ENCODE measurements at places on chromosomes 11 and 22.

GRCh38 chr22:20979940-20980453, 2.1 kb upstream of the LZTR1 start:
- DNase-seq: no peak

GRCh38 chr11:109526931-109527330, 104.9 kb downstream of the C11orf87 start:
- DNase-seq: no peak

GRCh38 chr11:95668131-95668530, 121.5 kb downstream of the FAM76B start:
- DNase-seq: no peak

- no peak for DNase-seq
These were observed 50.9 kb downstream of the CCDC34 start for GRCh38 chr11:27312110-27312509.

DNA sequence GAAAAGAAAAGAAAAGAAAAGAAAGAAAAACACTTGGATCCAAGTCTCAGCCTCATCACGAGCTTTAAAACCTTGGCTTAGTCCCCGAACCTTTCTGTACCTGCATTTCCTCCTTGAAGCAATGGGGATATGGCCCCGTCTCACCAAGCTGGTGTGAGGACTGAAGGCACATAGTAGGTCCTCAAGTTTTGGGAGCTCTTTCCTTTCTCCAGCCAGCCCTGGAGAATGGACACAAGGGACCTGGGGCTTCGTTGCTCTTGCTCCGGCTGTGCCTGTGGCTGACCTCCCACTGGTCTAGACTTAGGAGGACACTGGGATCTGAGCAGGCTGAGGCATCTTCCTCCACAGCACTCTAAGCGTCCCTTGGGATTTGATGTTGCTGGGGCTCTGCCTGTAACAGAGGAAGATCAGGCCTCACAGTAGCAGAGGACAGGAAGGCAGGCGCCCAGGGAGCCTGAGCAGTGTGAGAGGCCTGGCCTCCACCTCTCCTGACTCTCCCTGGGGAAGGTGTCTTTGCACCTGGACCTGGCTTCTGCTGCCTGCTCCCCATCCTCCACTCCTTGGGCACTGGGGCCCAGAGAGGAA, 32.8 kb downstream of the KCNC1 start:
- no peak for DNase-seq

DNA sequence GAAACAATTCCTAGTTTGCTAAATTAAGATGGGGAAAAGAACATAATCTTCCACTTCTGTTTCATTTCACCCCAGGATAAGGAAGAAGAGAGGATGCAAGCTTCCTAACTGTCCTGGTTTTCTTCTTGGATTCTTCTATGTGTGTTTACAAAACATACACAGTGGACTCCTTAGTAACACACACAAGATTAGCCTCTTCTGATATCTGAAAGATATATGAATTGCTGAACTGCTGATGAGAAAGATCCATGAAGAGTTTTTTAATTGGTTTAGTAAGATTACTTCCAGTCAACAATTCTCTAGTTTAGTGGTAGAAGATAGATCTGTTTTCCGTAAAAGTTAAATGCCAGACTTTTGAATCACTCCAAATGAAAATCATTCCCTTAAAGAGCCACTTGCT, 86.8 kb downstream of the WT1 start:
- DNase-seq: no peak

DNA sequence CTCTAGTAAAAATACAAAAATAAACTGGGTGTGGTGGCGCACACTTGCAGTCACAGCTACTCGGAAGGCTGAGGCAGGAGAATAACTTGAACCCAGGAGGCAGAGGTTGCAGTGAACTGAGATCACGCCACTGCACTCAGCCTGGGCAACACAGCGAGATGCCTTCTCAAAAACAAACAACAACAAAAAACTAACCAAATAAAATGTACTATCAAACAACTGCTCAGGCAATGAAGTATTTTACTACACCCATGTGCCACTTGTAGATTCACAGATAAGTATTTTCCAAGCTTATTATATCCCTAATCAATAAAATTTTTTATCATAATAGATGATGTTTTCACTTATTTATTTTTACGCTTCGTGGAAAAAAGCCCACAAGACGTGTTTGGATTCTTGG, 924 bp downstream of the C11orf65 start:
- no peak for DNase-seq

GRCh38 chr11:36240801-36241200, 48.4 kb downstream of the COMMD9 start:
- DNase-seq: peak; percentile 46

GRCh38 chr11:85752201-85752889, 58.6 kb downstream of the SYTL2 start:
- no peak for DNase-seq

GRCh38 chr22:29244785-29245625, 22.8 kb downstream of the RHBDD3 start:
- no peak for DNase-seq

GRCh38 chr11:88089134-88089533, 86.1 kb downstream of the RAB38 start:
- DNase-seq: no peak

GRCh38 chr22:20982563-20982882, 426 bp downstream of the LZTR1 start:
- no peak for DNase-seq

GRCh38 chr11:2287091-2287490, 14.6 kb downstream of the C11orf21 start:
- no peak for DNase-seq

DNA sequence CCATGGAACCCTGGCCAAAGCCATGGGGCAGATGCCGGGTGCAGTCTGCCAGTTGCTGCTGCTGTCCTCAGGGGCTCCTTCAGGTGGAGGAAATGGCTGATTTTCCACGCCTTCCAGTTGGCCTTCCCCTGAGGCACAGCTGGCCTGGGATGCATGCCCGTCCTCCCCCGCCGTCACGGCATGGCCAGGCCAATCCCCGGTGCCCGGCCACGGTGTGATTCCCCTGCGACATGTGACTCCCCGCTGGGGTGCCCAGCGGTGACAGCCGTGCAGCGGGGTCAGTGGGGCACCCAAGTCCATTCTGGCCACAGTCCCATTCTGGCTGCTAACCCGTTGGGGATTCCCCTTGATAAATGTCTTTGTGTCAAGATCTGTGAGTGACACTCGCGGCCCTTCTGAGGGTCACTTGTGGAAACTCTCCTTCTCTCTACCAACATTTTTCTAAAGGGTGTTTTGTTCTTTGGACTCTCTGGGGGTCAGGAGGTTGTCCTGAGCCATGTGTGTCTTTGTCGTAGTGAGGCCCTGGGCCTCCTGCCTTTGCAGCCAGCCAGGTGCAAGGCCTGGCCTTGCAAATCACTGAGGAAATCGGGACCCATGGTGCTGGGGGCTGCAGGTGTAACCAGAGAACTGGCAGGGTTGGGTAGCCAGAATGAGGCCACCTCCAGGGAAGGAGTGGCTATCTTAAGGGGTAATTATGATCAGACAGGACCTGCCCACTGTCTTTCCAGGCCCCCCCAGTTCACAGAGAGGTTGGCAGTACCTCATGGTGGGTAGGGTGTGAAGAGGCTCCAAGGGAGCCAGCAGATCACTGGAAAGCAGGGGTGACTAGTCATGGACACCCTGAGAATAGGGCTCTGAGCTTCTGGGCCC, 37.1 kb downstream of the KCNQ1OT1 start:
- no peak for DNase-seq

DNA sequence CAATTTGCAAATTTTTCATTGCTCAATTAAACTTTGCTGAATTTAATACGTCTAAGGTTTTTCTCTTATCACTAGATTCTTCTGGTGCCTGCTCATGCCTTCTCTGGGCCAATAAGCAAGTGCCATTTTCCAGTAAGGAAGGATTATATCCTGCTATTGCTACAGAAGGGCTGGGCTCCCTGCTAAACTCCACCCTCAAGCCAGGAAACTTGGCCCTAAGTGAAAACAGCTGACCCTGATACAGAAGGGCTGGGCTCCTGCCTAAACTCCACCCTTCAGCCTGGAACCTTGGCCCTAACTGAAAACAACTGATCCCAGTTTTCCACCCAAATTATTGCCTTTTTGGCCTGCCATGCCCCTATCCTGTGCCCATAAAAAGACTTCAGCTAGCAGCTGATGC, 385.3 kb downstream of the DYNC2H1 start:
- no peak for DNase-seq

DNA sequence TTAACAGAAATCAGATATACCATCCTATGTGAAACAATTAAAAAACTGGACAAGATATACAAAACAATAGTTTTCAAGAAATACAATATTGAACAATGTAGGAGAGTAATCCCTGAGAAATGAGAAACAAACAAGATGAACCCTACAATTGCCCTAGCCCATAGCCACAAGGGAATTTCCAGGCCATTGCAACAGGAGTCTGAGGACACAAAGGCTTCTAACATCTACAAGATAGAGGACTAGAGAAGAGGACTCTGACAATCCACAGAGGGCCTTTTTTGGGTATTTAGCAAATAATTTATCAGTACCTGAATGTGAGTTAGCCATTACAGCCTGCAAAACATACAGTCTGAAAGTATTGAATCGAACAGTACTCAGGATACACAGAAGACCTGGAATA, 251.7 kb downstream of the GRM5 start:
- no peak for DNase-seq

DNA sequence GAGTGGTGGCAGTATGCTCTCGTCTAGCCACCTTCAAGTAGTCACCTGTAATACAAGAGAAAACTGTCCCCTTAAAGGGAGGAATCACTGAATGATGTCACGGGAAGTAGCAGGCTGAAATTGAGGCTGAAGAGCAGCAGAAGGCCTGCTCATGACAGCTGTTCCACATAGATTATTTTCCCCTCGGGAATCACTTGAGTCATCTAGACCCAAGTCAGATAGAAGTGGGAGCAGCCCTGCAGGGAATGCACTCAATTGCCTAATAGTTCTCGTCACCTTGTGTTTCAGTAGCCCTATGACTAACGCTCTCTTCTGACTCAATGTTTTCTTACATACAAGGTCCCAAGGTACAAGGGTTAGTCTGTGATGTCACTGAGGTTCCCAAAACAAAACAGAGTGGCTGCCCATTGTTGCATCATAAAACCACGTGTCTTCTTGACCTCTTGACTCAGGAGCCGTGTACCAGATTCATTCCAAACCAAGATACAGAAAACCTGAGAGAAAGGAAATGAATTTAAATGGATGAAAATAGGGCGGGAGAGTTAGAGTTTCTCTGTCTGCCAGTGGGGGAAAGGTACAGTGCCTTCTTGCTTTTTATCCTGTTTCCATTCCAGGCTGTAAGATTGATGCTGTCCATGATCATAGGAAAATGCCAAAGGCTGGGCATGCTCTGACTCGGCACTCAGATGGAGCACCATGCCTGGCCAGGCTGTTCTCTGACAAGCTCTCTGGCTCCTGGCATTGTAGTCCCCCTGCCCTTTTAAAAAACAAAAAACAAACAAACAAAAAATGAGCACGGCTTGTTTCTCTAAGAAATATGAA, 21.6 kb upstream of the C11orf96 start:
- DNase-seq: no peak

DNA sequence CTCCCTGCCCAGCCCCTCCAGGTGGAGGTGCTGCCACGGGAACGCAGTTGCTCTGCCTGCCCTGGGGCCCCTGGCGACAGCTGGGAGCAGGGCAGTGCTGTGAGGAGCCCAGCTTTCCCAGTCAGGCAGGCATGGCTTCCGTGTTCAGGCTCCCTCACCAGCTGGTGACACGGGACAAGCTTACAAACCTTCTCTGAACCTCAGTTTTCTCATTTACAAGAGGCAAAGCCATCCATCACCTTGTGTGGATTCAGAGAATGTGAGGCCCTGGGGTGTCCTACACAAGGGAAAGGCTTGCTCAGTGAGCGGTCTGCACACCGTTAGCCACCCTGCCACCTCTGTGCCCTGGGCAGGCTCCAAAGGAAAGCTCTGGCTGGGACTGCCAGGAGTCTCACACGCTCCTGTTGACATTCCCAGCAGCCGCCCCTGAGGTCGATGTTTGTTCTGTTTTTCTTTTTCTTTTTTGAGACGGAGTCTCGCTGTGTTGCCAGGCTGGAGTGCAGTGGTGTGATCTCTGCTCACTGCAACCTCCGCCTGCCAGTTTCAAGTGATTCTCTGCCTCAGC, 23.5 kb downstream of the SUN2 start:
- DNase-seq: peak; percentile 37

DNA sequence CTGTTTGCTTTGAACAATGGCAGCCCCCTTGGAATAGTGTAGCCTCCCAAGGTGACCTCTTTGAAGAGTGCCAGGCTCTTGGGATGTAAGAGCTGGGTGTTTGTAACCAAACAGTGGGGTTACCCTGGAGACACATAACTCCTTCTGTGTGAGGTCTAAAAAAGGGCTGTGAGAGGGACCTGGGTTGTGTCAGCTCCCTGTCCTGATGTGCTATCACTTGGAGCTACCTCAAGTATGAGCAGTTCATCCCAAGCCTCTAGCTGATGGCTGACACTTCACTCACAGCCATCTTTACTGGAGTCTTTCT, 40.2 kb downstream of the TSPAN18 start:
- DNase-seq: no peak

GRCh38 chr11:45872651-45873356, 12.6 kb upstream of the MAPK8IP1 start:
- peak; percentile 45 for DNase-seq

DNA sequence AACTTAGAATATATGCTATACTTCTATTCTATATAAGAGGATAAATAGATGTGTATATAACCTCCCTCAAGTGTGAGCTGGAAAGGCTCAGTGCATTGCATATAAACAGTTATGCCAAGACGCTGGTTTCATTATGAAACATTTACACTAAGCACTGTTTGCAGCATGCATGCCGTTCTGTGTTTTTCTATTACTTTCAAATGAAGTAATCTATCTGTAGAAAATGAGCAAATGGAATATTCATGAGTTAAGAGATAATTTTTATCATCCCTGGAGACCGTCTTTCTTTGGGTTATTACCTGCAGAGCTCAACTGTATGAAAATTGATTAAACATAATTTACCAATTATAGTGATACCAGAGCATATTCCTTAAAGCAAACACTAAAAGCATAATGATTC, 925.7 kb upstream of the CCDC90B start:
- no peak for DNase-seq

- no peak for DNase-seq
These were observed 418.8 kb upstream of the LUZP2 start for GRCh38 chr11:24078018-24078417.

- no peak for DNase-seq
These were observed 23.8 kb downstream of the MICAL2 start for GRCh38 chr11:12134236-12134585.

GRCh38 chr11:47791774-47792430, 24.8 kb upstream of the FNBP4 start:
- DNase-seq: no peak

- DNase-seq: no peak
These were observed 96.8 kb downstream of the ATM start for GRCh38 chr11:108319541-108320145.

DNA sequence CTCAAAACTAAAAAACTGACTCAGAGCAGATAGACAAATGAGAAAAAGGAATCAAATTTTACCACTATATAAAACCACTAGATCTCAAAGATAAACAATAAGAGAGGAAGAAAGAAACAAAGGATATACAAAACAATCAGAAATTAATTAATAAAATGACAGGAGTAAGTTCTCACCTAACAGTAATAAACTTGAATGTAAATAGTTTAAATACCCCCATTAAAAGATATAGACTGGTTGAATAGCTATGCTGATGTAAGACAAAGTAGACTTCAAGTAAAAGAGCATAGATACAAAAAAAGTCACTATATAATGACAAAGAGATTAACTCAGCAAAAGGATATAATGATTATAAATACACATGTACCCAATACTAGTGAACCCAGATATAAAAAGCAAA, 72.3 kb upstream of the GNAZ start:
- DNase-seq: no peak

All from NCI-H345 (cell line).